ENCODE measurements at places on chromosomes 11 and 22.

DNA sequence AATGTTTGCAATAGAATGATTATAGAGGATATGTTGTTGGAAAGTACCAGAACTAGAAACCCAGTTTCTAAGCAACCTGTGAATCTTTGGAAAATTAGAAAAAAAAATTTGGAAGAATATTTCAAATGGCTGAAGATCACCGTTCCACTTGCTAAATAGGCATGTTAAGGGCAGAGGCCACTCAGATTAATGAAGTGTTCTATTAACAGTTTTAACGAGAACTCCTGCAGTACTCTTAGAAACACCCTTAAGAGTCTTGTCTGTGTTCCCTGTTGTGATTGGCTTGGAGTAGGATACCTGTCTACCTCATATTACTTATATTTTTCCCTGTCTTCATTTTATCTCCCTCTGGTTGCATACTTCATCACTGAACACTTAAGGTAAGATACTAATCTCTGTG is 4.6 kb downstream of the C11orf54 start:
- no peak for DNase-seq

- DNase-seq: no peak
Measured at GRCh38 chr22:47176573-47177333, 414.3 kb downstream of the TBC1D22A start.

- DNase-seq: no peak
Measured at GRCh38 chr11:3154001-3154599, 11.0 kb downstream of the OSBPL5 start.

DNA sequence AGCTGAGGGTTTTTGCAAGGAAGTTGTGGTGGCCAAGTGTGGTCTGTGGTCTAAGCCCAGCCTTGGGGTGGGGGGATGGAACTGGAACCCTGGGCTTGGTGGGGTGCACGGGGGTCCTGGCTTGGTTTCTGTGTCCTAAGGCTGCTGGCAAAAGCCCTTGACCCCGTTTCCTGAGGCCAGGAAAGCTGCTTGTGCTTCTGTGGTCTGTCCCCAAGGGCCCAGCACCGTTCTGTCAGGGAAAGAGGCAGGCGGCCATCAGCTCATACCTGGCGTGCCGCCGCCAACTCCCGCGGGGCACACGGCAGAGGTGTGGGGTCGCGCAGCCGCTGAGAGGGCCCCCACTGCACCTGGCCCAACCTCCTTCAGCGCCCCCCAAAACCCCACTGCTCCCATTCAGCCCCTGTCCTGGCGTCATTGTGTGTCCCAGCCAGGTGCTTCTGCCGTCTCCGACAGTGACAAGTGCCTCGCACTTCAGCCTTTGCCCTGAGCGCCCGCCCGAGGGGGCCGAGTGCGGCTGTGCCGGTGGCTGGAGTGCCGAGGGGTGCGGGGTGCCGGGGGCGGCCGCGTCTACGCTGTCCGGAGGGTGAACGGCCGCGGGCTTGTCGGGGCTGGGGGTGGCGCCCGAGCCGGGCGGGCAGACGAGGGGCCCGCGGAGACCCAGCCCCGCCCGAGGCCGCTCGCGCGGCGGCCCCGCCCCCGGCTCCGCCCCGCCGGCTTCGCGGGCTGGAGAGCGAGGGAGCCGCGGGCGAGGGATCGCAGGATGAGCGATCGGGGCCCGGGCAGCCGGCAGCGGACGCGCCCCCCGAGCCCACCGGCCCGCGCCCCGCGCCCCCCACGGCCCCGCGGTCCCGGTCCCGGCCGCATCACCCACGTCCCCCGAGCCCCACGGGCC is at the start of gene CNIH2:
Gene CNIH2 (plus strand): TSS at position 705 of the 892 bp plus-strand sequence. CDS start 282 bp downstream, outside the sequence.
- peak; percentile 59 for DNase-seq

DNA sequence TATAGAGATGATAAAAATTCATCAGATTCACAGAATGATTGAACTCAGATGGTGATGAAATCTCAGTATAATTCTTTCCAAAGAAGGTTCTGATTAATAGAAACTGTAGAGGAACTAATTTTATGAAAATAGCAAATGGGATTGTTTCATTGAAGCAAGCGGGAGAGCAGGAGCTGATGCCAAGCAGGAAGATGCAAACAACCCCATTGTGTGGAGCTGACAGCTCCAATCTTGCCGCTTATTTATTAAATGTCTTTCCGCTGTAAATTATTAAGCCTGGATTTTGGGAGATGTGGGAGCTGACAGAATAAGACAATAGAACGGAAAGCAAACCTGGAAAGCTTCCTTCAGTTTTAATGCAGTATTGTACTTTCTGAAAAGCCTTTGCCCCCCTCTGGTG is 6.0 kb upstream of the TMEM218 start:
- DNase-seq: no peak

GRCh38 chr22:42984814-42985530 is 30.0 kb downstream of the PACSIN2 start:
- DNase-seq: no peak

All from germinal center (tissue), 1 donor.